ENCODE measurements at places on chromosomes 2 and 18.

GRCh38 chr2:156470975-156471583, 34.9 kb downstream of the GPD2 start:
- no peak for DNase-seq

DNA sequence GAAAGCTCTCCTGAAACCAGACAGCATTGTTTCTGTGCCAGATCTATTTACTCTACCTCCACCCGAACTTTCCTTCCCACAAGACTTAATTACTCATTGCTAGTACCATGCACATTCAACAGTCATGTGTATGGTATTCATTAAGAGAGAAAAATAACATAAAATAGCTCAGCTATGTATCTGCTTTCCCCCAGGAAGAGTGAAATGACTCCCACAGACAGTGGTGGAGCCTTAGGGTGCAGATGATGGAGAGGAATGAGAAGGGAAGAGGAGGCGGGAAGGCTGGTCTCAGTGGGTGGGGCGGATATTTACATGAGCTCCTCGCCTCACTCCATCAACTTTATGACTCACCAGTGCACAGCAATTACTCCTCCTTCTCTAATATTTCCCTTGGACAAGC, 724.5 kb downstream of the EPHA4 start:
- DNase-seq = no peak

DNA sequence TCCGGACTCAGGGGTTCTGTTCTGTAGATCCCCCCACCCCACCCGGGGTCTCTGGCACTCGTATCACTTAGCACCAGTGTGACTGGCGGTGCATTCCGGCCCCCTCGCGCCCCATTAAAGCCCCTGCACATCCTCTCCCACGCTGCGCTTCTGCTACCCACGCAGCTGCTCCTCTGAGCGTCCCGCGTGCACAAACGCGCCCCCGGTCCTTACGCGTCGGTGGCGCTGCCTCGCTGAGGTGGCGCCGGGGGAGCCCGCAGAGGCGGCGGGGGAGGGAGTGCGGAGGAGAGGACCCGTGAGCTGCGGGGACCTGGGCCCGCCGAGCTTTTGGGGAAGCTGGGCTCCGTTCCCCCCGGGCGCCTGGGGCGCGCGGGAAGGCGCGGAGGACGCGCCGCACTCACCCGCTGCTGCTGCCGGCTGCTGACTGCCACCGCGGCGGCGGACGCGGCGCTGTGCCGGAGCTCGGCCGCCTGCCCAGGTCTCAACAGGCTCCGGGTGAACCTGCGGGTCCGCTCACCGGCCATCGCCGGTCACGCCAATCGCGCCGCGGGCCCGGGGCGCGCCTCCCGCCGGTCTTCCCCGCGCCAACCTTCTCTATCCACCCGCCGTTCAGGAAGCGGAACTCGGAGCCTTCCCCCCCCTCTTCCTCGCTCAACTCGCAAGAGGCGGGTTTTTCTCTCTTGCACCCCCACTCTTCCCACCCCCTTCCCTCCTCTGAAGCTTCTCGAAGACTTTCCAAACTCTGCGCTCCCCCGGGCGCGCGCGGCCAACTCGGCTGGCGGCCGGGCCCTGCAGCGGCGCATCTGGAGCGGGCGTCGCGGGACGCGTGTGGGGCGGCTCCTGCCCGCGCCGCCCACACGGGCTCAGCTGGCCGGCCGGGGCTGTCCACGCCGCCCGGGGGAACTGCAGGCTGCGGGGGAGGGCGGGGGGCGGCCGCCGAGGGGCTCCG, at the start of gene DOCK10:
TSS of gene DOCK10 (minus strand) at position 618 of the 949 bp plus-strand sequence. CDS start at position 524, 94 bp downstream.
- no peak for DNase-seq

GRCh38 chr2:99543247-99543646, 53.4 kb upstream of the REV1 start:
- DNase-seq = no peak

- no peak for DNase-seq
Observed at GRCh38 chr18:54958704-54959625, at the start of gene CCDC68. Gene CCDC68 (minus strand): TSS chr18:54959461. CDS start chr18:54942791, 16,670 bp downstream.

DNA sequence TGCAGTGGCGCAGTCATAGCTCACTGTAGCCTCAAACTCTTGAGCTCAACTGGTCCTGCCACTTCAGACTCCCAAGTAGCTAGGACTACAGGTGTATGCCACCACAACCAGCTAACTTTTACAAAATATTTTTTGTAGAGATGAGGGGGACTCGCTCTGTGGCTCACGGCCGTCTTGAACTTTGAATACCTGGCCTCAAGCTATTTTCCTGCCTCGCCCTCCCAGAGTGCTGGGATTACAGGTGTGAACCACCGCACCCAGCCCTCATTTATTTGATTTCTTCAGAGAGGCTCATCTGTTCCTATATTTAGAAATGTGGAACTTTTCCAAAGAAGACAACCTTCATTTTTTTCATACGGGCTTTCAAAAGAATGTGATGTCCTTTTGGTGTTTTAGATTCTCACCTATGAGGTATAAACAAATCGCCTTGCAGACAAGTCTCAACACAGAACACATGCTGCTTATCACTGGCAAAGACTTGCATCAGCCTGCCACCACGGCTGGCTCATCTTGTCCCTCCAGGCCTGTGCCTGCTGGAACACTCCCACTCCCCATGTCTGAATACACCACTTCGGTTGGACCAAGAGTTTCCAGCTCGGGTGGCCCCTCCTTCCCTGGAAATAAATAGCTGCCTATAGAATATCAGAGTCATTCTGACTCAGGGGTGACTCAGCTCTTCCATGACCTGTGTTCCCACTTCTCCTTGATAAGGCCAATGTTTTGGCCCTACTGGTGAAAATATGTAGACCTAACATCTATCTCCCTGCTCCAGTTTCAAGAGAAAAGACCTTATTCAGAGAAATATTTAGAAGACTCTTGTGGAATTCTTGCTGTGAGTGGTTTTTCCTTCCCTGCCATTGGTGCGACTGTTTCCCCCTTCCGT, 202.6 kb downstream of the TGIF1 start:
- peak; percentile 85 for DNase-seq

DNA sequence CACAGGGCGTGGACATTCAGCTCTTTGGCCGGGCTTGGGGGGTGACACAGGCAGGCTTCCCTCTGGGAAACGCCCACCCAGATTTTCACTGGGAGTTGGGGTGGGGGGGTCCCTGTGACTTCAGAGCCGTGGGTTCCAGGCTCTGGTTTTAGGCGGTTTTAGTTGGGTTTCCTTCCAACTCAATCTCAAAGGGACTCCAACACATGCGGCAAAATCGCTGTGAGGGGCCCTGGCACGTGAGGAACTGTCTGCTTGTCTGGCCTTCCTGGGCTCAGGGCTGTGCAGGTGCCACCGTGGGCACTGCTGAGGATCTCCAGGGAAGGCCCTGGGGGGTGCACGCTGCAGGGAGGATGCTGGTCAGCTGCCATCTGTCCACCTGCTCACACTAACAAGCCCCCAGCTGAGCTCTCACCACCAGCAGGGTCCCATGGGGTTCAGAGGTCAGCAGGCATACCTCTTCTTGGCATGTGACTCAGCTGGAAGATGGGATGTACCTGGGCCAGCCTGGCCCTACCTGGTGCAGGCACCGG, 11.7 kb downstream of the HS6ST1 start:
- DNase-seq = no peak

DNA sequence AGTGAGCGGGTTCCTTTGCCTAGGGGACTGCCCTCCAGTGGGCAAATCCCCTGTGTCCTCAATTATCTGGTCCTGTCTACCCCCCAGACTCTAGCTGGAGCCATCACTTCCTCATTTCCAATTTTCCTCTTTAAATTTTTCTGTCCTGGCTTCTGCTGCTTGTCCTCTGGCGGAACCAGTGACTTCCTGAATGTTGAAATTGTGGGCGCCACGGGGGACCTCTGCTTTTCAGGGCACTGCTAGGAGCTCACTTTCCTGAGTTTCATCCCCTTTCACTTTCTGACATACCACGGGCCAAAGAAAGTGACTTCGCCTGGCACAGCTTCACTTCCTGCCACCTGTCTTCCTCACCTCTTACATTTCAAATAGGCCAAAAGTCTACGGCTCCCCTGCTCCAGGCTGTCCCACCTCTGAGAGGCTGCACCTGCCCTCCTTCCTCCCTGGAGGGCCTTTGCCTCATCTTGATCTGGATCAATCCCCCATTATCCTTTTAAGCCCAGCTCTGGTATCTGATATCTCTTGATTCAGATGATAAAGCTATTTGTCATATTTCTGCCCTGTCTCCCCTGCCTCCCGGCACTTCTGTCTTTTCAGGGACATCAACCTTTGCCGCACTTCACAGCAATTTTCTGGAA, 1.4 kb upstream of the MARCO start:
- DNase-seq = no peak

GRCh38 chr2:69634196-69634821, 9.2 kb downstream of the AAK1 start:
- no peak for DNase-seq

GRCh38 chr2:29703336-29703735, 218.1 kb downstream of the ALK start:
- no peak for DNase-seq

DNA sequence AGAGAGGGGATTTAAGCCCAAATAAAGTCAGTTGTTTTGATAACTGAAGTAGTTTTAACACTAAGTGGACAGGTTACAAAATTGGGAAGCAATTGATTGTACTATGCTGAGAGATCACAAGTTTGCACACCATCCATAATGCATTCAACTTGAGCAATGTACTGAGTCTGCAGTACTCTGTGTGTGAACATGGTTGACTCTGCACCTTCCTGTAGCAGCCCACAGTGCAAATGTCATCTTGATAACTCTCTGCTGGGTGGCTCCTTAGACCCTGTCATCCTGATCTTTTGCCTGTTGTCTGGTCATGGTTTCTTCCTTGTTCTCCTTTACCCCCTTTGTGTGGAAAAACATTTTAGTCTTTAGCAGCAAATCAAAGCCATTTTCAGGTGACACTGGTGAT, 168.0 kb downstream of the ARHGAP15 start:
- no peak for DNase-seq

DNA sequence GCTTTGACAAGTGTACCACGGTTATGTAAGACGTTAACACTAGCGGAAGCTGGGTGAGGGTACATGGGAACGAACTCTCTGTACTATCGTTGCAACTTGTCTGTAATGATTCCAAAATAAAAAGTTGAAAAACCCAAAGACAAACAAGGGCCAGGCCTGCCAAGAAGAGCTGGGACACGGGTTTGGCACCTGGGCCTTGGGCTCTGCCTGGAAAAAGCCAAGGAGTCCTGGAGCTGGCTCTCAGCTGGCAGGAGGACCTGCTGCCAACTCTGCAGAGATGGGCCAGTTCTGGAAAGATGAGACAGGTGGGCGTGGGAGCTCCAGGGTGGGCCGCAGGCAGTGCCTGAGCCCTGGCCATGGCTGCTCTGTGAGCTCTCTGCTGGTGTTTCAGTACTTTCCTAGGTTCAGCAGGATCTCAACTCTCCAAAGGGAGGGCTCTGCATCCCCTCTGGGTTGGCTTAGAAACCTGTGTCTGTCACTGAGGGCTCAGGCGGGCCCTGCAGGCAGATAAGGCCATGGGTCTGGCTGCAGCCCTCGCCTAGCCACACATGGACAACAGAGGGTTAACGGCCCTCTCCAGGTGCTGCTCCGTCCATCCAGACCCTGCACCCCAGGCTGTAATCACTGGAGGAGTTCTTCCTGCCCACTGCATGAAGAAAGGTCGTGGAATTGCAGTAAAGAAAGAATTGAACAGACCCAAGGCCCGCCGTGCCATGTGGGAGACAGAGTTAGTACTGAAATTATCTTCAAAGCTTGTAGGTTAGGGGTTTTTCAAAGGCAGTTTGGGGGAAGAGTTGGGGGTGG, 89.9 kb downstream of the RHOB start:
- DNase-seq = no peak

DNA sequence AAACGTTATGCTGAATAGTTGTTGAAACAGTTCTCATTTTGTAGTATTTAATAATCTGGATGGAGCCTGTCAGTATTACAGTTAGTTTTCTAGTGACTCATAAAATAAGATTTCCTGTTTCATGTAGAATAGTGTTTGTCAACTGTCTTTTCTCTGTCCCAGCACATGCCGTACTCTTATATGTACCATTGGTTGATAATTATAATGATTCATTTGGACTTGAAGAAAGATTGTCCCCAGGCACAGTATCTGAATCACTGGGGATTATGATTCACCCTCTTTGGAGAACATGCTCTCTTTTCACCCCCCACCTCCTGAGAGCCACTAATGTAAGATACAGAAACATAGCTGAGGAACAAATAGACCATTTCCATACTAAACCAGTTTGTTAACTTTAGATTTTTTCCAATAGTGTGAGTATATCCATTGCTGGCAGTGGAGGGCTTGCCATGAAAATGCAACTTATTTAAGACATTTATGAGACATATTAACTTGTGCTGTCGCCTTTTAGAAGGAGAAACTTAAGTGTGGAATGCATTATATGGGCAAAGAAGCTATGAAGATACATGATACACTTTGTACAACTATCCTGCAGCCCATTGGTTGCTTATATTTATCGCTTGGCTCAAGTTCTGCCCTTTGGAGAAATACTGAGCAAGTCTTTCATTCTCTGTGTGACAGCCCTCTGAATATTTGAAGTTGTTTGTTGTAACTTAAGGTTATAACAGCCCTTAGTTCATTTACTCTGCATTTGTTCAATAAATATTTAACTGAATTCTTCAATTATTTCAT, 12.4 kb downstream of the COPS8 start:
- no peak for DNase-seq

- no peak for DNase-seq
Observed at GRCh38 chr2:228401065-228401912, 219.8 kb upstream of the SPHKAP start.

DNA sequence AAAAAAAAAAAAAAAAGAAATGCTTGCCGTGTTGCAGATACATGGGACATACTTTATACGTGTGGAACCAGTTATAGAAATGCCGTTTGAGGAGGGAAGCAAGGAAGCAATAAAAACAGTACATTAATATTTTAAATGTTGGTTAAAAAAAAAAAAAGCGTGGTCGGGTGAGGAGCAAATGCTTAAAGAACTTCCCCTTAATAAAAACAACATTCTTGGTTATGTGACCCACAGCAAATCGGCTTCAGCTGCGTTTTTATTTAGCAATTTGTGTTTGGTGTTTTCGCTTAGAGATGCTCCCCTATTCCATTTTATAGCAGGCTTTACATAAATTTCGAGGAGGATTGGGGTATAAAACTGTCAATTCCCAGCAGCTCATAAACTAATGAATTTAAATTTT, 223.6 kb downstream of the LRRTM1 start:
- no peak for DNase-seq

GRCh38 chr18:31554776-31555175, 36.9 kb upstream of the TTR start:
- no peak for DNase-seq

GRCh38 chr2:6283259-6283658, 582.4 kb downstream of the CMPK2 start:
- DNase-seq = no peak

DNA sequence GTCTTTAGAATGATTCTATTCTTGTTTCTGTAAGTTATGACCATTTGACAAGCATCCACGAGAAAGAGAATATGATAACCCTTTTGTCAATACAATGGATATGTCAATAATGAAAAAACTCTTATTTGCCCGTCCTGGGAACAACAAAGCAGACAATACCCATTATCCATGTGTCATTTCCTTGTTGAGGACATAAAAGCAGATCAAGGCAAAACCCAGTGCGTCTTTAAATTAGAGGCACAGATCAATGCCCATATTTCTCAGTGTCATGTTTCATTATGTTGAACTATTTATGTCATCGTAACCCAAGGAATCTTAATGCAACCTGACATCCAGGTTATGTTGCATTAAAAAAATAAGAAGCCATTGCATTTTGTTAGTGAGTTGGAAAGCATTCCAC, 365.0 kb upstream of the CELF4 start:
- no peak for DNase-seq

All from SW 1271 (cell line).